ENCODE measurements at places on chromosomes 7 and 10. TPM values are rescaled to one million over a fixed set of nuclear protein-coding genes. Genes with fewer than 3 reads are reported as not detected.
A peak's percentile ranks its signal among the peaks of the same experiment; 100 is the strongest.

DNA sequence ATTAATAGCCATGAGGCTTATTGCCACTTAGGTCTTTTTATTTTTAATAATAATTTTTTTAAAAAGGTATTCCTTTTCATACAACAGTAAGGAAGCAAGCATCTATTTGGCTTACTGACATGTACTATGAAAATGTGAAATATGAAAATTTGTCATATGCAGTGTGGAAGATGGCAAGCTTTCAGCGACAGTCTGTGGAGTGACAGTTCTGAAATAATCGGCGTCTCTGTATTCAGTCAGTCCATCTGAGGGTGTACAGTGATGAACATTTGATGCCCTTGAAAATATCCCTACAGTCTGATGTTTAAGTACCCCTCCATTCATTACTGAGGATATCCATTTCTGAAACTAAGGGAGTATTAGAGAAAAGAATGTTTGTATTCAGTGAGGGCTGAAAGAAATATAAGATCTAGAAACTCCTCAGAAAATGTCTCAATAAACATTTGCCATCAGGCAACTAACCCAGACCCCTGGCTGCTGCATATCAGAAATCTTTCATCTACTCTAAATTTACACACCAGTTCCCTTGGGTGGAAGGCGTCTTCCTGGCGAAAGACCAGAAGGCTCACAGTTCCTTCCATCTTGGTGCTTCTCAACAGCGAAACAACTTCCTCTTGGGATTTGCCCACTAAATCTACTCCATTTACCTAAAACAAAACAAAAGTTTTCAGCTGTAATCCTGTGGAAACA lies 440.6 kb downstream of the PARD3 start:
- DNase-seq: no peak

- DNase-seq: no peak
These were observed 63.5 kb upstream of the C10orf90 start for GRCh38 chr10:126734015-126734414.

DNA sequence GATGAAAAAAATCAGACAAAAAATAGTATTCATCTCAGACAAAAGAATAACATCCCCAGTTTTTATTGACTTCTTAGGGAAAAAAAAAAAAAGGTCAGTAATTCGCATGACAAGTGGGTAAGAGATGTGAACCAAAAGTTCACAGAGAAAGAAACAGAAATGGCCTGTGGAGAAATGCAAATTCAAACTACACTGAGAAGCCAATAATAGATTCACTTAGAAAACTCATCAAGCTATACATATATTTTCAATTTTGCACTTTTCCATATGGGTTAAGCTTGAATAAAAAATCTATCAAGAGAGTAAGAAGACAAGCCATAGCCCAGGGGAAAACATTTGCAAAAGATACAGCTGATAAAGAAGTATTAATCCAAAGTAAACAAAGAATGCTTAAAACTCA lies 28.0 kb downstream of the HERC4 start:
- DNase-seq: no peak

DNA sequence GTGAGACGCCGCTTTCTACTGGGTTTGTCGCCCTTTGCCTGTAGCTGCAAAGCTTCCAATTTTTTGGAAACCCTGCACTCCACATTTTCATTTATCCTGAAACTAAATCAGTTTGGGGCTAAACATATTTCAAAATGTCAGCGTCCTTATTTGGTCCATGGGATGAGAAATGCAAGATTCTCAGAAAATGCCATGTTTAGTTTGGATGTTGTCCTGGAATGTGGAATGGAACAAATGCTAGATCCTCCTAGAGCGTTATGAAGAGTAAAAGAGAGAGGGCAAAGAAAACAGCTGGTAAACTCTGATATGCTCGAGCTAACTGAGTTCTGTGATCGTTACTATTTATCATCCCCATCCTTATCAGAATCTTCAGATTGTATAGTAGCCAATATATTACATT lies 236.9 kb downstream of the KLF6 start:
- DNase-seq: no peak

GRCh38 chr7:69937097-69937496 lies 338.8 kb downstream of the AUTS2 start:
- DNase-seq: no peak

GRCh38 chr7:98034081-98035035 lies 44.4 kb upstream of the OCM2 start:
- DNase-seq: no peak

DNA sequence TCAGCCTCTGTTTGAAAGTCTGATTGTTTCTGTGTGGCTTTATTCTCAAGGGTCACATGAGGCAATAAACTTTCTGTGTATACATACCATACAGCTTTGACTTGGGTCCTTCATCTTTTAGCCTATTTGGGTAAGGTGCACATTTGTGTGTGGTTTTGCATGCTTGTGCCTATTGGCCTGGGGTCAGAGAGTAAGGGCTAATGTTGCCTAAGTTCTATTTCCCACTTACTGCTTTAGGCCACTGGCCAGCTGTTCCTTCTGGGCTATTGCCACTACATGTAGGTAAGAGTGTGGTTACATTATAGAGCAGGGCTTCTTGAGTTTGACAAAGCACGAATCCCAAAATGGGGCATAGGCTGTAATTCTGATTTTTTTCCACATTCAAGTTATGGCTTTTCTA lies 21.8 kb downstream of the BBIP1 start:
- no peak for DNase-seq

DNA sequence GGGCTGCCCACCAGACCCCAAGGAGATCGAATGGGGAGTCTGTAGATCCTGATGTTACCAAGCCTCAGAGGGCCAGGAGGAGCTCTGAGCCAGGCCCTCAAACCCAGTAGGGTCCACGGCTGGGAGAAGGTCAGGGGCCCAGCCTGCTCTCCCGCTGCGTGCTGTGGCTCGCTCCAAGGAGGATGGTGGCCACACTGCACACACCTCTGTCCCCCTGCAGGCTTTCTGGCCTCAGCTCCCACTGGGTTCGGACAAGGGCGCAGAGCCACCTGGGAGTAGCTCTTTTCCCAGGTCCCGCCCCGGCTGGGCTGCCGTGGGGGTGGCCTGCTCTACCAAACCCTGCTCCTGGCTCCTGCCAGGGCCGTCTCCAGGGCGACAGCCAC lies 175.8 kb downstream of the ZNF248 start:
- DNase-seq: no peak

- DNase-seq: peak; percentile 33
These were observed 48.4 kb downstream of the TMEM26 start for GRCh38 chr10:61404751-61405150.

DNA sequence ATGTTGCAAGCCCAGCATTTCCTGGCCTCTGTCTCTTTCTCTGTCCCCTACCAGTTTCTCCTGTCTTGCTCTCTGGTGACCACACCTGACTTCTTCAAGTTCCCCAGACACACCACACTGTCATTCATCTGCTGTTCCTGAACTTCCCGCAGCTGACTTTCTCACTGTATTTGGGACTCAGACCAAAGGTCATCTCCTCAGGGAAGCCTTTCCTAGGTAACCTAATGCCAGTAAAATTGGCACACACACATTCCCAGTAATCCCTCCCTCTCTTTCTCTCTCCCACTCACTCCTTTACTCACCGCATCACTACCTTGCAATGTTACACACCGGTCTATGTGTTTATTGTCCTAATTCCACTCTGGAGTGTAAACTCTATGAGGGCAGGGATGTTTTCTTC lies 81.7 kb downstream of the ELMO1 start:
- DNase-seq: no peak

Gene ABCA13
- 0.87 TPM for total RNA-seq

Gene NANOS1
- 2.5 TPM for total RNA-seq

Gene LIPK
- not detected for total RNA-seq

All from renal cortical epithelial cell (primary cell).